Activated effector memory CD4-positive, alpha-beta T cell treated with anti-CD3 and anti-CD28 coated beads, Interleukin-2, amount 50 U/mL, for 16 hours (primary cell): ENCODE measurements at places on chromosomes 16 and 17.

GRCh38 chr16:4064950-4065352 is 51.3 kb downstream of the ADCY9 start:
- peak; percentile 70 for DNase-seq

DNA sequence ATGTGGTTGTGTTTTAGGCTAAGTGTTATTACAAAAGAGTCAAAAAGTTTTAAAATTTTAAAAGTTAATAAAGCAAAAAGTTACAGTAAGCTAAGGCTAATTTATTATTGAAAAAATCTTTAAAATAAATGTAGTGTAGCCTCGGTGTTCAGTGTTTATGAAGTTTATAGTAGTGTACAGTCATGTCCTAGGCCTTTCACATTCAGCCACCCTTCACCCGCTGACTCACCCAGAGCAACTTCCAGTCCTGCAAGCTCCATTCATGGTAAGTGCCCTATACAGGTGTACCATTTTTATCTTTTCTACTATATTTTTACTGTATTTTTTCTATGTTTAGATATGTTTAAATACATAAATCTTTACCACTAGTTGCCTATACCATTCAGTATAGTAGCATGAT is 98.5 kb upstream of the RPRML start:
- DNase-seq = no peak

DNA sequence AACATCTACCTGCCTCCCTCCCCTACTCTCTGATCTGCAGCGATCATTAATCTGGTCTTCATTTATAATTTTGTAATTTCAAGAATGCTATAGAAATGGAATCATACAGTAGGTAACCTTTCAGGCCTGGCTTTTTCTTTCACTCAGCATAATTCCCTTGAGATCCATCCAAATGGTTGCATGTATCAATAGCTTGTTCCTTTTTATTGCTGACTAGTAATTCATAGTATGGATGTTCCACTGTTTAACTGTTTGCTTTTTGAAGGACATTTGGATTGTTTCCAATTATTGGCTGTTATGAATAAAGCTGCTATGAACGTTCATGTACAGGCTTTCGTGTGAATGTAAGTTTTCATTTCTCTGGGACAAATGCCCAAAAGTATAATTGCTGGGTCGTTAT is 125.2 kb downstream of the USP31 start:
- DNase-seq = no peak

- DNase-seq = no peak
These were observed 416.8 kb upstream of the CCL2 start for GRCh38 chr17:33838281-33838680.

GRCh38 chr17:69975808-69976207 is 99.2 kb upstream of the KCNJ16 start:
- no peak for DNase-seq

GRCh38 chr17:37389160-37389559 is 13.4 kb downstream of the C17orf78 start:
- no peak for DNase-seq

DNA sequence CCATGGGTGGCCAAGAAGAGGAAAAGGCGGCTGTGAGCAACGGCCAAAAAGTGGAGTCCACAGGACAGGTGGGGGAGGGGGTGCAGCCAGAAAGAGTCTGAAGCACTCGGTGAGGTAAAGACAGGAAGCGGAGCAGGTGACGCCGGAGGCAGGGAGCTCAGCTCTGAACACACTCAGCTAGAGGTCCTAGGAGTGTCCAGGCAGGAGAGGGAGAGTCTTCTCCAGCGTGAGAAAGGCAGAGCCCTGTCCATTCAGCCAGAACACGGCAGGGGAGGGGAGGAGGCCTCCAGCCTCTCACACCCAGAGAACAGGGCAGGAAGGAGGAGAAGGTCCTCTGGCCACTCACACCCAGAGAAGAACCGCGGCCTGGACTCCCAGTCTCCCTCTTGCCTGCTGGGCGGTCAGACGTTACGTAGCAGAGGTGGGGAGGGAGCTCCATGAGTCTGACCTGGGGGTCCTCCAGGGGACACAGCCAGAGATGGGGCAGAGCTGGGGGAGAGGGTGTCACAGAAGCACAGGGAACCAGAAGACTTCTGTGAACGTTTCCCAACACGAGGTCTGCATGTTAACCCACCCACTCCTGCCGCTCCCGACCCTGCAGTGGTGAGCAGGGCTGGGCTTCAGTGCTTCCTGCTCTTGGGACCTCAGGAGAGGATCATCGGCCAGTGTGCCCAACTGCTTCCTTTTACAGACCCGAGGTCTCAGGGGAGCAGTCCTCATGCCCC is 89.2 kb downstream of the ABR start:
- DNase-seq = no peak

GRCh38 chr16:86608301-86608747 is 30.0 kb downstream of the FOXL1 start:
- DNase-seq = no peak

GRCh38 chr17:71883258-71883657 is 237.6 kb upstream of the SOX9 start:
- no peak for DNase-seq

DNA sequence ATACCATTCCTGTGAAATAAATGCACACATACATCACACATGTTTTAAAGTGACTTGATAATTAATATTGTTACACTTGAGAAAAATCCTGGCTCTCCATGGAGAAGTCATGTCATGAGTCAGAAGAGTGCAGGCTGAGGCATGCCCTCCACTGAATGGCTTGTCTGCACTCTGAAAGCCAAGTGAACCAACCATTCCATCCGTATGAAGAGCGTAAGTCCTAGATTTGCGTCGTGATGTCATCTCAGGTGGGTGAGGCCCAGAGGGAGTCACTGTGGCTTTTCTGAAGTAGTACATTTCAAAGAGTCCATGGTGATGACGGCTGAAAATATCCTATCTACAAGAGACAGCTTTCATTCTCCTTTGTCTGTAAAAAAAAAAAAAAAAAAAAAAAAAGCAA is 83.5 kb upstream of the IRX5 start:
- no peak for DNase-seq

GRCh38 chr17:14270508-14270907 is 30.4 kb upstream of the HS3ST3B1 start:
- DNase-seq = no peak

DNA sequence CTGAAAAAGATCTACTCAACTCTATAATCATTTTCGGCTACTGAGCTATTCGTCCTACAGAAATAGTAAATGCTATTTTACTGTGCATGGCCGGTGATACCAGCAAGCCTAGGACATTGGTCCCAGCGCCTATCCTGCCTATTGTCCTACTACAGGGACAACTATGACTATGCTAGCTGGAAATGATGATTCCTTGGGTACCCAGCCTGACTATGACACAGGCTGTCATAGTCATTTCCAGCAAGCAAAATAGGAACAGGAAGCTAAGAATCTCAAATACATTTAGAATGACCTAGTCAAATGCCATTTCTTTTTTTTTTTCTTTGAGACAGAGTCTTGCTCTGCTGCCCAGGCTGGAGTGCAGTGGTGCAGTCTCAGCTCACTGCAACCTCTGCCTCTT is 33.7 kb upstream of the HSBP1 start:
- DNase-seq = no peak

- DNase-seq = no peak
These were observed 64.1 kb downstream of the SDK2 start for GRCh38 chr17:73580073-73580710.

DNA sequence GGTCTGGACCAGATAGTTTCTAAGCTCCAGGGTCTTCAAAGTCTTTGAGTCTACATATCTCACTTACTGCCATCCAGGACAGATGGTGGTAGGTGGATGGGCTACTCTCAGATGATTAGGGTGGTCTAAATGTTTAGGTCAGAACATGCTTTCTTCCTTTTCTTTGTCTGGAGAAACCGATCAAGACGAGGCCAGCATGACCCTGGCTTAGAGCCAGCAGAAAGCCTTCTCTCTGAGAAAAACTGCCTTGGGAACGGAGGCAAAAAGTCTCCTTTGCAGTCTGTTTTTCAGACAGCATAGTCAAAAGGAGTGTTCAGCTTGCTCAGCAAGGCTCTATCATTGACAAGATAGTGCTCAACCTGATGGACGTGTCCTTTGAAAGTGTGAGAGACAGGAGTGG is 48.8 kb downstream of the SPACA3 start:
- DNase-seq = no peak

GRCh38 chr17:61425682-61426481 is 26.2 kb downstream of the TBX2 start:
- DNase-seq = no peak

GRCh38 chr16:18969050-18969854 is 14.5 kb upstream of the TMC7 start:
- peak; percentile 93 for DNase-seq
